KG1 (cell line): ENCODE measurements at places on chromosomes 7 and 10.
A peak's percentile ranks its signal among the peaks of the same experiment; 100 is the strongest.

GRCh38 chr10:88154596-88155250 lies 291.3 kb downstream of the PTEN start:
- DNase-seq = no peak

DNA sequence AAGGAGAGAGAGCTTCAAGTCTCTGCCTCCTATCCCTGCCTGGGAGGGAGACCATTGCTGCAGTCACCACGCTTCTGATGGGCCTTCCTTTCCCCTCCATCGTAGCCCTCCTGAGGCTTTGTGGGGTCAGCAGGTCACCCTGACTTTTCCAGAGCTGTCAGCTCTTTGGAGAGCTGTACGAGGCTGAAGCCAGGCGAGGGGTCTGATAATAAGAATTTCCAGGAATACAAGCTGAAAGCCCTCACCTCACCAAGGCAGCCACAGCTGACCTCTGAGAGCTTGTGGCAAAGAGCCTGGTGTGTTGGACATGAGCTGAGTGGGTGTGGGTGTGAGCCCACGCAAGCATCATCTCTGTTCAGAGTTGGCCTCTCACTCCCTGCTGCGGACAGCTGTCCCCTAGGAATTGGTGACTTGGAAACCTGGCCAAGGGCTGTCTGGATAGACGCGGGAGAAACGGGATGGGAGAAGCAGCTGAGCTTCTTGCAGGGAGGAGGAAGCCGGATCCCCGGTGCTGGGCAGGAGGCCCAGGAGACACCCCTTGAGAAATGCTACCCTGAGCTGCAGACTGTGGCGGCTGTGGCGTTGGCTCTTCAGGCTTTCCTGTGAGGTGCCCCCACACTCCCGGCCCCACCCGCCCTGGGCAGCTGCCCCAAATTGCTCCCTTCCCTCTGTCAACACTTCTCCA lies 122.1 kb upstream of the BTBD16 start:
- DNase-seq = no peak

DNA sequence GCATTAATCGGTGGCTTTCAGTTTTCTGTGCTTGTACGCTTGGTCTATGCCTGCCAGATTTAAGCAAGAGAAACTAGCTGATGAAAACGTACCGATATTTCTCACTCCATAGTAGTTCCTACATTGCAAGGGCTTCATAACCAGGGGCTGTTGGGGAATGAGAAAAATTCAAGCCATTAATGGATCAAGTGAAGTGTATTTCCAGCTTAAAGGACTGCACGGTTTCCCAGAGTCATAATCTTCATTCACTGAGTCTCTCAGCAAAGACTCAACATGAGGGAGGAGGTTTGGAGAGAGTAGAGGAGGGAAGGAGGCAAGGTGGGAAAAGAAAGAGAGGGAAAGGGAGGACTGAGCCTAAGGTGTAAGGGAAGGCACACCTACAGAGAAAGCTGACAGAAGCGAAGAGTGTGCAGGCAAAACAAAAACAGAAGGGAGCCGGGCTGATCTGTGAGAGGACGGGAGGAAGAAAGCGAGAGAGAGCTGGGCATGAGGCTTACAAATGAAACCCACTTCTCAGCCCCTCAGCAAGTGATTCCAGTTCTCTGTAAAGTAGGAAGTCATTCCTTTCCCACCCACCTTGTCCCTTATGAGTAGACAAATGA lies 625 bp downstream of the GIMAP2 start:
- no peak for DNase-seq

- DNase-seq = no peak
Observed at GRCh38 chr7:156602283-156602682, 38.3 kb upstream of the RNF32 start.

DNA sequence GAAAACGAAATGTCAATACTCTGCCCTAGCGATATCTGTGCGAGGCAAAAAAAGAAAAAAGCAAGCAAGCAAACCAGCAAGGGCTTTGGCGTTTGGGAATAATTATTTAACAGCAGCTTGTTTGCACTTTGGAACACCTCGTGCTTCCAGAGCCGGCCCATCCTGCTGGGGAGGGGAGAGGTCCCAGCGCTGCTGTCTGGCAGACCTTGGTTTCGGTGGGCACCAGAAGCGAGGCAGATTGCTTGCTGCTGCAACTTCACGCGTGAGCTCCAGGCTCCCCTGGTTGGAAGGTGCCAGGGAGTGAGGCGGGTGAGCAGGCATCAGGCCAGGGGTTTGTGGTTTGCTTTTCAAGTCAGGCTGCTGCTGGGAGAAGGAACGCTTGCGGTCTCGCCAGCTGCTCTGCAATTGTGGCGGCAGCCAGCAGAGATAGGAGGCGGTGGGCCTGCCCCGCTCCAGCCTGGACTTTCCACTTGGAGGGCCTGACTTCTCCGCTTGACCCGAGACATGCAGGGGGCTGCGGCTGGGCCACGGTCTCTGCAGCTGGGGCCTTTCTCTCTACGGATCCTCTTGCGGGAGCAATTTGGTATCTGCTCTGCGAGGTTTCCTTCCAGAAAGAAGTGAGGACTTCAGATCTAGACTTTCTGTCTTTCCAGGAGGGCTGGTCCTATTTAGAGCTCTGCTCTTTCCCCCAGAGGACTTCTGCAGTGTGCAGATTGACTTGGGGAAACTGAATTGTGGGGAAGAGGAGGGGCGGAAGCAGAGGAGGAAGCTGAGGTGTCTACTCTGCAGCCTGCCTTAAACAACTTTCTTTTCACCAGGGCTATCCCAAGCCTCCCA lies 131.4 kb downstream of the PRPF18 start:
- peak; percentile 24 for DNase-seq

GRCh38 chr7:133923974-133924373 lies 203.2 kb upstream of the LRGUK start:
- DNase-seq = no peak

GRCh38 chr7:45665172-45665571 lies 91.0 kb downstream of the ADCY1 start:
- DNase-seq = no peak

- no peak for DNase-seq
Observed at GRCh38 chr10:124983321-124983720, 41.4 kb downstream of the ZRANB1 start.

GRCh38 chr10:79335470-79336235 lies 11.6 kb upstream of the PPIF start:
- DNase-seq = no peak

DNA sequence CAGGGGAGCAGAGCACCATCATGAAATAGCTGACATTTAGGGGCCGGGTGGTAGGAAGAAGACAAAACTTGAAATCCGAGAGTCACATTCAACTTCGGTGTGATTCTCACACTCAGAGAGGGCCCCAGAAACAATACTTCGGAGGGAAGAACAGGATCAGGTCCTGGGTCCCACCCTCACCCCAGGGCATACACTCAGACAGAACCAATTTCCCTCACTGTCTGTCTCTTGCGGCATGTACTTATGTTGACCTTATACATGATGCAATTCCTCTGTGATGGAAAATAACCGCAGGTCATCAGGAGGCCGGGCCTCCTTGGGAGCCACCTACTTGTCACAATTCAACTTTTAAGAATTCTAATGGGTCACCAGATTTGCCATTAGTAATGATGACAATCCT lies 26.3 kb upstream of the HMX3 start:
- no peak for DNase-seq

DNA sequence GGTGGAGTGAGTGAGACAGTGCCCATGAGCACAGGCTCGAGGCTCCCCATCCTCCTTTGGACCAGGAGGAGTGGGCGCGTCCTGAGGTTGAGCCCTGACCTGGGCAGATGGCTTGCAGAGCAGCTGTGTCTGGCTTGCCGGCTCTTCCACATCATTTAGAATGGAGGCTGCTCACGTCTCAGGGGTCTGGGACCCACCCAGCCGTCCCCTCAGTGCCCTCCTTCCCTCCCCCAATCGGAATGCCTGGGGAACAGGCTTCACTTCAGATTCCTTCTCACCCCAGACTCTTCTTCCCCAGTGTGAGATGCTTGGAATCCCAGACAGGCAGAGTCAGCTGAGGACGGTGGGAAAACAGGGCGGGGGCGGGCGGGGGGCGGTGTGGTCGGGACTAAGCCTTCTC lies 968.6 kb upstream of the ZNF722 start:
- no peak for DNase-seq

- DNase-seq = no peak
Observed at GRCh38 chr10:4509405-4509804, 316.6 kb upstream of the AKR1E2 start.

DNA sequence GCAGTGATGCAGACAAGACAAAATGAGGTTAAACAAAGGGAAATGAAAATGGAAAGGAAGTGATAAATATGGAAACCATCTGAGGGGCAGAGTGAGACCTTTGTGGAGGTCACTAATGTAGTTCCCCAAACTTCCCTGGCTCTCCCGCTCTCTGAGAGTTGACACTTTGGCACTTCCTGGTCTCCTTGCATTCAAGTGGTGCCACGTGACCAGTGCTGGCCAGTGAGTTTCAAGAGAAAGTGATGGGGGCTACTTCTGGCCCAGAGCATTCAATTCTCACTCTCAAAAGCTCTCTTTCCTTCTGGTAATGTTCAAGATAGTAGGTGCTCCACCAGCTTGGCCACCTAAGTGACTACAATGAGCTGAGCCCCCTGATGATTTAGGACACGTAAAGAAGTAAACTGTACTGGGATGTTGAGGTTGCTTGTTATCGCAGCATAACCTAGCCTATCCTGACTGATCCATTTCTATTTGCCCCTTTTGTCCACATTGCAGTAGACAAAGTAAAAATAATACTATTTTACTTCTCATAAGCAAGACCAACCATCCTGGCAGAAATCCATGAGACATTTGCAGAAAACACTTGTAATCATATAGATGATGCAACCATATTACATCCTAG lies 242.0 kb upstream of the YAE1 start:
- no peak for DNase-seq

GRCh38 chr7:116327752-116328151 lies 117.4 kb downstream of the TES start:
- DNase-seq = no peak

DNA sequence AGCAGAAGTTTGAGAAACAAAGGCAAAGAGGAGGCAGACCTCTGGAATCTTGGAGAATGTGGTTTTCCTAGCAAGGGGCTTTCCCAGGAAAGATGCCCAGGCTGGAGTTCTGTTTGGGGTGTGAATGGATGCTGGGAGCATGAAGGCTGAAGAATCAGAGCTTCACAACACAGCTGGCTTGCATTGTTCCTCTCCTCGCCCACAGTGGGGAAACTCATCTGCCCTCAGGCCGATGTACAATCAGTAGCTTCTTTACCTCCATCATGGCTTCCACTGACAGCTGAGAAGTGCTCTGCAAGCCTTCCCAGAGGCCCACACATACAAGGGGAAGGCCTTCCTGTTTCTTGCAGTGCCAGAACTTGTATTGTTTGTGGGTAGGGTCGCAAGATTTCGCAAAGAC lies 90.8 kb upstream of the HECTD2 start:
- DNase-seq = no peak
